ENCODE measurements at places on chromosomes 7 and 10.

DNA sequence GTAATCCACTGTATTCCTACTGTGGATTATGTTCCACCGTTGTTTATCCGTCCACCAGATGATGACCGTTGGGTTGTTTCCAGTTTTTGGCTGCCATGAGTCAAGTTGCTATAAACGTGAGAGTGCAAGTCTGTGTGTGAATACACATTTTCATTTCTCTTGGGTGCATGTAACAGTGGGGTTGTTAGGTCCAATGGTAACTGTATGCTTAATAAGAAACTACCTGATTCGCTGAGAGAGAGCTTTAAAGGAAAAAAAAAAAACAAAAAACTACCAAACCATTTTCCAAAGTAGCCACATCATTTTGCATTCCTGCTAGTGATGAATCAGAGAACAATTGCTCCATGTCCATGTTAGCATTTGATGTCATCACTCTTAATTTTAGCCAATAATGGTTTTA is 15.9 kb downstream of the UBN2 start:
- no peak for DNase-seq

DNA sequence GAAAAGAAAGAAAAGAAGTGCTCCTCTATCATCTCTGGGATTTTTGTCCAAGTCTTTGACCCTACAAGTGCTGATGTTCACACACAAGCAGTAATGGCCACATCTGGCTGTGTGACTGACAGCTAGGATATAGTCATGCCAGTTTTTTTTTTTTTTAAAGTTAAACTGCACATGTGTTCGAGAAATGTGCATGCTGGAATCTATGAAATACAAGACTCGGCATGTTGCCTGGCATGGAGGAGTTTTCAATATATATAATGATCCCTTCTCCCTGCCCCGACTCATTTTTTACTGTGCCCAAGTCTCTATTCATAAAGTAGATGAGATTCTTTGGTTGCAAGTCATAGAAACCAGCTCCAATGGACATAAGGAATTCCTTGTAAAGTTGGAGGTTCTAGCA is 60.4 kb upstream of the FGFR2 start:
- no peak for DNase-seq

DNA sequence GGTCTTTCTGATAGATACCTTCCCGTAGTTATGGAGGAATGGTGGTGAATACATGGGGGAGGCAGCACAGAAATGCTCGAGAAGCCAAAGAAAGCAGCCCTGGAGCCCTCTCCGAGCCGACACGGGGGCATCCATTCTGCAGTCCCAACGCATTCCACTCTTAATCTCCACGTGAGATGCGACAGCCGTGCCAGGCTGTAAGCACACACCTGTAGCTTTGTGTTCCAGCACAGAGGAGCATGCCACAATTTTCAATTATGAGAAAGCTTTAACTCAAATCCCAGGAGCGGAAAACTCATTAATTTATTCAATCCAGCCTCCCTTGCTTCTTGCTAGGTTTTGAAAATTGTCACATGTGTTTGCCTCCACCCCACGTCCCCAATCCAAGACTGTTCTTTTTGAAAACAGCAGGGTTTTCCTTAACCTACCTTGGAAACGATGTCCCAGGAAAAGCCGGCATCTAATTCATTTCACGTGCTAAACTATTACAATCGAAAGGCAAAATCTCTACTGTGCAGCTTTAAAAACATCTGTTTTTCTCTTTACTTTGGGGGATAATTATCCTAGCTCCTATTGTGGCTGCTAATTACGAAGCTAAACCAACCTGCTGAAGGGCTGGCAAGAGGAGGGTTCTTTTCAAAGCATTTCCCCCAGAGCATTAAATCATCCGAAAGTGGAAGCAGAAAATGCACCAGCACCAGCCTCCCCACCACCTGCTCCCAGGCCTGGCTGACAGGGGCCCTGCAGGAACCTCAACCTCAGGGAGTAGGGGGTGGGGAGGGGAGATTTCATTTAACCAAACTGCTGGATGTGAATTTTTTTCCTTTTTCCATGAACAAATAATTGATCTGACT is 56.0 kb upstream of the CHST15 start:
- DNase-seq = no peak

DNA sequence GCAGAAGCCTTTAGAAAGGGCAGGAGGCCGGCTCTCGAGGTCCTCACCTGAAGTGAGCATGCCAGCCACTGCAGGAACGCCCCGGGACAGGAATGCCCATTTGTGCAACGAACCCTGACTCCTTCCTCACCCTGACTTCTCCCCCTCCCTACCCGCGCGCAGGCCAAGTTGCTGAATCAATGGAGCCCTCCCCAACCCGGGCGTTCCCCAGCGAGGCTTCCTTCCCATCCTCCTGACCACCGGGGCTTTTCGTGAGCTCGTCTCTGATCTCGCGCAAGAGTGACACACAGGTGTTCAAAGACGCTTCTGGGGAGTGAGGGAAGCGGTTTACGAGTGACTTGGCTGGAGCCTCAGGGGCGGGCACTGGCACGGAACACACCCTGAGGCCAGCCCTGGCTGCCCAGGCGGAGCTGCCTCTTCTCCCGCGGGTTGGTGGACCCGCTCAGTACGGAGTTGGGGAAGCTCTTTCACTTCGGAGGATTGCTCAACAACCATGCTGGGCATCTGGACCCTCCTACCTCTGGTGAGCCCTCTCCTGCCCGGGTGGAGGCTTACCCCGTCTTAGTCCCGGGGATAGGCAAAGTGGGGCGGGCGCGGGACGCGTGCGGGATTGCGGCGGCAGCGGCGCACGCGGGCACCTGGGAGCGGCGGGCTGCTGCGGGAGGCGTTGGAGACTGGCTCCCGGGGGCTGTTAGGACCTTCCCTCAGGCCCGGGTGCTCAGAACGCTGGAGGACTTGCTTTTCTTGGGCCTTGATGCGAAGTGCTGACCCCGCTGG is at the start of gene FAS:
Gene FAS (plus strand): TSS at position 415 of the 777 bp plus-strand sequence. CDS start 79 bp downstream, at position 494.
- peak; percentile 82 for DNase-seq

GRCh38 chr7:128207609-128208008 is 33.5 kb upstream of the LEP start:
- DNase-seq = no peak

DNA sequence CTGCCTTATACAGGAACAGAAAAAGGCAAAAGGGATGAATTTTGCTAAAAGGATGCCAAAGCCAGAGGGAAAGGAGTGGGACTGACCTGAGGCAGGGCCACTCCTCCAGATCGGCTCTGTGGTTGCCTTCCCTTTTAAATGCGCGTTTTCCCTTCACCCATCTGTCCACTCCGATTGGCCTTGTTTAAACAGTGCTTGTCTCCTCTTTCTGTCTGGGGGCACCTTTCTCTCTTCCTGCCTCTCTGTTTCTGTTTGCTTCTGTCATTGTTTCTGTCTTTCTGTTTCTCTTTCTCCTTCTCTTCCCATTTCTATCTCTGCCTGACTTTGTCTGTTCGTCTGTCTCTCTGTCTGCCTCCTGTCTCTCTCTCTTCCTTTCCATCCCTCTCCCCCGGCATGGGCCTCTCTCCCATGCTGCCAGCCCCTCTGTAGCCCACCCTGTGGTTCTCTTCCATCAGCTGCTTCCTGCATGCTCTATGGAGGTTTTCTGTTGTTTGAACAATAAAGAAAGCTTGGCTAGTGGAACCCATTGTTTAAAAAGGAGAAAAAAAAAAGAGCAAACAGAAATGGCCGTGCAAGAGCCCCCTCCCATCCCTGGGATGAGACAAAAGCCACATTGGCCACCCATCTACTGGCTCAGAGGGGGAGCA is 29.5 kb upstream of the HSPB1 start:
- DNase-seq = no peak

- DNase-seq = peak; percentile 29
Measured at GRCh38 chr7:130242198-130243014, 24.3 kb upstream of the CPA2 start.

DNA sequence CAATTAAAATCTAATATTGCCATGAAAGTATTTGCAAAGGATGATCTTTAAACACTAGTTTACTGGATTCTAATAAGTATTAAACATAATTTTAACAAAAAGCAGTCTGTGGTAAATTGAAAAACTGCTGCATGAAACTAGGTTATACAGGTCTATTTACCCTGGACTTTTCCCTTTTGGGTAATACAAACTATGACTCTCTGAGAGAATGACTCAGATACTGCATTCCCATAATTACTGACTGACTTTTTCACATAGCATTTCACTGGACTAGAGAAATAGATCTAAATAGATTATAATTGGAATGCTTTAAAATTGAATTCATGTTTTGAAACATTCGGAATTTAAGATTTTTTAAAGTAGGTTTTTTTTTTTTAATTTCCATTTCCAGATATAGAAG is 395.7 kb downstream of the THSD7A start:
- DNase-seq = no peak
